Stimulated activated naive CD8-positive, alpha-beta T cell treated with anti-CD3 and anti-CD28 coated beads, Interleukin-15, amount 100 ng/mL, for 72 hours (primary cell): ENCODE measurements at places on chromosomes 1 and 21.

DNA sequence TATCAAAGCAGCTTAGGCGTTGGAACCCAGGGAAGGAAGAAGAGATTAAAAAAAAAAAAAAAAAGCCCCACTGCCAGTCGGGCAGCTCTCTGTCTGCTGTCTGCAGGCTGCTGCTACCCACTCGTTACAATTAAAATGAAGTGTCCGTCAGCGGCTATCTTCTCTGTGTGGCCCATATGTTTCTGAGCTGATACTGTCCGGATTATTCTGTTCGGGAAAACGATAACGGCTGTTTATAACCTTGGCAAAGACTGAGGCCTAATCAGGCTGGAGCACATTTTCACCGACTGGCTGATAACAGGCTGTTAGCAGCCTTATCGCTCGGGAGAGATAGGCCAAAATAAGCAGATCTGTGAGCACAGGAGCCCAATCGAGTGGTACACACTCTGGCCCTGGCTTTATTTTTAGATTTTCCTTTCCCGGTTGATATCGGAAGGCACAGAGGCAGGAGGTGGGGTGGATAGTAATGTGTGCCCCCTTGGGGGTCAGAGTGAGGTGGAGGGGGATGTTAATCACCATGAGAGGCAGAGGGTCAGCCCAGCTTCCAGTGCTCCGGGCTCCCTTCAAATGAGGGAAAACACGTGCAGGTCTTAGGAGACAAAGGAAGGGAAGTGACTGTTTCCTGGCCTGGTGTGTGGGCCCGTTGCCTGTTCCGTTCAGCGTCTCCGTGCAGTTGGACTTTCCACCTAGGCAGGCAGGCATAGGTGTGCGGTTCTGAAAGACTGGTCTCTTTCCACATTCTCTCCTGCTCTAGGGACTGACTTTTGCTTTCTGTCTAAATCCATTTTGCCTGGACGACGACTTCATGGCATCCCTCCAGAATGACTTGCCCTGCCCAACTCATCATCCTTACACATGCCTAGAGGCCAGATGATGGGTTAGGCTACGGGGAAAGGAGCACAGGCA lies 153.4 kb downstream of the PBX1 start:
- no peak for DNase-seq

DNA sequence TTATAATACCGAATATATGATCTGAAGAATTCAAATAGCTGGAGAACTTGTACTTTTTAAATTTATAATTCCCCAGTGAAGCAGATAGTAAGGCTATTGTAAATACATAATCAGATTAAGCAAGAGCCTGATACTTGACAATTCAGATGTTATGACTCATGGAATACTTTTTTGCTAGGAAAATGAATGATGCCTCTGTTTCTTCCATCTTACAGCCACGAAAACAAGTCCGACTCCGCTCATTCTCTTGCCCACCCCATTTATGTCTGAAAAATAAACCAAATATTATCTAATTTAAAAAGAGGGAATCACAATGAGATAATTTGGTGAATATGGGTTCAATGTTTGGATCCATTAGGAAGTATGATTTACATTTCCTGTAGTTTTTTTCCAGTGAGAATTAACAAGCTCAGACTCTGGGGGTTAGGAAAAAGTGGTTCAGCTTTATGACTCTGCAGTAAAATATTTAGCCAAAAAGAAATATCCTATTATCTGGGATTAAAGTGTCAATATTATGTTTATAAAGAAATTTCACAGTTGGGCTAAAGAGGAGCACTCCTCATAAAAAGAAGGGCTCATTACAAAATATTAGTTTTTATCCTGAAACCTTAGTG lies 50.4 kb upstream of the DAB1 start:
- no peak for DNase-seq

- no peak for DNase-seq
These were observed 74.3 kb upstream of the RUNX3 start for GRCh38 chr1:25004355-25004754.

DNA sequence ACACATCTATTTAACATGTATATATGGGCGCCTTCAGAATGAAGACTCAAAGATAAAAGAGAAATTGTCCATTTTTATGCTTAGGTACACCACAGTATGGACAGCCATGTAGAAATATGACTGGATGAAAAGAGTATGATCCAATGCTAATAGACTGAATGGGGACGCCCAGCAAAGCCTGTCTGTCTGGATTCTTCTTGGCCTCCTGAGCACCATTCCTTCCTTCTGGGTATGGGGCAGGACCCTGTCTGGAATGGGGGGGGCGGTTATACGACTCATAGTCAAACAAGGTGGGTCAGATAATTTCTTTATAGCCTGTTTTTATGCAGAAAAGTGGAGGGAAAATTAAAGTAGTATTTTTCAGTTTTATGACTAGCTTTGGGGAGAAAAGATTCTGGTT lies 81.2 kb upstream of the ABCD3 start:
- no peak for DNase-seq

GRCh38 chr1:159935719-159936272 lies 9.6 kb downstream of the IGSF9 start:
- no peak for DNase-seq

- no peak for DNase-seq
These were observed 1095.3 kb downstream of the TTLL7 start for GRCh38 chr1:82903626-82904025.

DNA sequence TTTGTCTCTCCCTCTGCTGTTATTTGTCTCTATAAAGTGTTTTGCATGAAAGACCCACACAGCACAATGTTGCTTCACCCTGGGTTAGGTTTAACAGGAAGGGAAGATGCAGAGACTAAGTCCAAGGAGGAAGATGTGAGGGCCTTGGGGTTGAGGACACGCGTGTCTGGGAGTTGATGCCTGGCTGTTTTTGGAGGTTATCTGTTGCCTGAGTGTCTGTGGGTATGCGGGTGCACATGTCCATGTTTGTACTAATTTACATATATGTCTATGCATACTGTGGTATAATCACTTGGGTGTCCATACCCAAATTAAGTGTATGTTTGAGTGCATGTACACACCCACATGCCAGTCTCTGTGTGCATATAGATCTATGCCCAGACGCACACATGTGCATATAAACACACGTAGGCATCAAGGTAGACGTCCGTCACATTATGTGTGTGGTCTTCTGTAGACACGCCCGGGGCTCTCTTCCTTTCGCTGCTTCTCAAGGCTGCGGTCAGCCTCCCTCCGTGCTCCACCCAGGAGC lies 962 bp upstream of the MAN1C1 start:
- no peak for DNase-seq

- DNase-seq: no peak
These were observed 416.1 kb downstream of the NPHP4 start for GRCh38 chr1:5576011-5576672.

GRCh38 chr1:204376919-204377799 lies 17.4 kb upstream of the PLEKHA6 start:
- DNase-seq: no peak

DNA sequence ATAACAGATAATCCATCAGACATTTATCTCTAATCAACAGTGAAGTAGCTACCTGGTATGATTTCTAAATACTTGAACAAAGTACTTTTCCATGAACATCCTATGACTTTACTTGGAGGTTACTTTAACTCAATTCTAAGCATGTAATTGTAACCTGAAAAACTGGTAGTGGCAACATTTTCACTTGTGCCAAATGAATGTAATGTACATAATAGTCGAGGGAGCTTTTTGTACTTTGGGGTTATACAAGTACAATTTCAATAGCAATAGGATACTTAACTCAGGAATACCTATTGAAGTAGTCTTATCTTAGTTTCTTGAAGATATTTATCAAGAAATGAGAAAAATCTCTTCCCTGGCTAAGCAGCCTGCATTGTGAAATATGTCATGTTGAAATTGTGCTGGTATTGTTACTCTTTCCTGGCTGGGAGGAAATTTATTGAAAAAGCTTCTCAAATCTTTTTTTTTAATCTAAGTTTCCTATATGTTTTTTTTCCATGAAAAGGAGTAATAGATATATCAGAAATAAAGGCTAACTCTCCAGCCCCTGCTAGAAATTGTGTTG lies 33.7 kb upstream of the CACYBP start:
- DNase-seq: no peak

GRCh38 chr1:32886828-32887414 lies 630 bp downstream of the HPCA start:
- no peak for DNase-seq

DNA sequence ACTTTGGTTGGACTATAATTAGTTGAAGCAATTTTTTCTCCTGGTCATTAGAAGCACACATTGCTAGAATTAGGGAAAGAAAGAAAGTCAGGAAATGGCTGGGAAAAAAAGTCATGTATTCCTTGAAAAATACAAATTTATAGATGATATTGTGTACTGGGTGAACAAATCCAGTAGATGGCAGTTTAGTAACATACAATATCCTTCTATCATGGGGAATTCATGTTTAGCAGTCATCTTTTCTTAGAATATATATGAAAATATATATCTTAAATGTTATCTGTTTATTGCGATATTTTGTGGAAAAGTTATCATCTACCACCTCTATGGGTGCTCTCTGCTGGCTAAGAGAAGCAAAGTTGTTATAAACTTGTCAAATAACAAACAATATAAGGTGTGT lies 13.1 kb upstream of the ZRANB2 start:
- no peak for DNase-seq
